ENCODE measurements at places on chromosomes 6 and 20.

DNA sequence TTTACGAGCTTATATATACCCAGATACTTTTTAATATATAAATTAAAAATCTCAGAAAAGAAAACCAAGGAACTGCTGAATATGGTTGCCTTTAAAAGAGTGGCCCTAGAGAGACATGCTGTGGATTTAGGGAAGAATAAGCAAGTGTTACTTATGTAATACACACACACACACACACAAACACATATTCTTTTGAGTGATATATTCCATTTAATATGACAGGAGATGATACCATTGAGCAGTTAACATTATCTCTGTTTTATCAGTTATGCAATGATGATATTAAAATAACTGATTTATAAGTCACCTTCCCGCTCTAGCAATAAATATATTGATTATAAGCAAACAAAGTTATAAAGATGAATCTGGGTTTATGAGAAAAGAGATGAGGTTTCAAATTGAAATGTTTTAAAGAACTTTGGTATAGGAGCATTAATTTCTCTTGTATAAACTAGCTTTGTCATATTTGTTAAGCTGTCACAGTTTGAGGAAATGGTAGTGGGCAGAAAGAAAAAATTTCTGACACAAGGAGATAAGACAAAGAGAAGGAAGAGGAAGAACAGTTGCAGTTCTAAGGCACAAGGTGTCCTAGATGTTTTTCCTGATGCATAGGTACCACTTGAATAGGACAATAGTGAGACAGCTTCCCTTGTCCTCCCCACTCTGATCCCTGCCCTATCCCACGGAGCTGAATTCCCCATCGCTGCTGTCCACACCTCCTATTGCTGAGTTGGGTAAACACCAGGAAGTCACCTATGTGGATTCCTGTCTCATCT, 26.4 kb downstream of the GPX5 start:
- no peak for DNase-seq

GRCh38 chr20:53220482-53221307, 248.5 kb downstream of the TSHZ2 start:
- DNase-seq: no peak

- no peak for DNase-seq
Observed at GRCh38 chr6:2502998-2503674, 247.6 kb downstream of the MYLK4 start.

GRCh38 chr6:3457710-3458602, 1.1 kb upstream of the SLC22A23 start:
- DNase-seq: peak; percentile 77

DNA sequence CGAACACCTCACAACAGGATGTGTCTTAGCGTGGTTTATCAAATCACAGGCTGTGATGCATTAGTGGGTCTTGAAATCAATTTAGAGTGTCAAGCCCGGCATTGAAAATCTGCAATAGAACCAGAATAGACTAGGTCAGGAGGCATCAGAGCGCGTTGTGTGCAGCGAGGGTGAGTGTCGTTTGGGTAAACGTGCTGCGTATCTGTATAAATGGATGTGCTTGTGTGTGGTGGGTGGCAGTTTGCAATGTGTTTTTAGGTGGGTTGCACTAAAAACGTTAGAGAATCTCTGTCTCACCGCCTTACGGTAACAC, 121.0 kb upstream of the SULF2 start:
- DNase-seq: no peak

DNA sequence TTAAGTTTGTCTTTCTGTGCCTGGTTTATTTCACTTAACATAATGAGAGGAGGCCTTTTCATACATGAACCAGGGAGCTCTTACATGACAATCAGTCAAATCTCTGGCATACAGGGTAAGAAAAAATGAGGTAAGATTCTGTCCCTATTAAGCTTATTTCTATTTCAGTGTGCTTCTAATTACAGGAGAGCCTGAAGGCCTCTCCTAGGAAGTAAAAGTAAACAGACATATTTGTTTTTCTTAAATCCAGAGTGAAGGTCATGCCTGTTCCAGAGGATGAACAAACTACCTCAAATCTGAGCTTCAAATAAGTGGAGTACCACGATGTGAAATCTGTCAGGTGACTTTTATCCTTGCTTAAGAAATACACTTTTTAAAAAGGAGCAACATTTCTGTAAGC, 72.6 kb downstream of the POPDC3 start:
- no peak for DNase-seq

DNA sequence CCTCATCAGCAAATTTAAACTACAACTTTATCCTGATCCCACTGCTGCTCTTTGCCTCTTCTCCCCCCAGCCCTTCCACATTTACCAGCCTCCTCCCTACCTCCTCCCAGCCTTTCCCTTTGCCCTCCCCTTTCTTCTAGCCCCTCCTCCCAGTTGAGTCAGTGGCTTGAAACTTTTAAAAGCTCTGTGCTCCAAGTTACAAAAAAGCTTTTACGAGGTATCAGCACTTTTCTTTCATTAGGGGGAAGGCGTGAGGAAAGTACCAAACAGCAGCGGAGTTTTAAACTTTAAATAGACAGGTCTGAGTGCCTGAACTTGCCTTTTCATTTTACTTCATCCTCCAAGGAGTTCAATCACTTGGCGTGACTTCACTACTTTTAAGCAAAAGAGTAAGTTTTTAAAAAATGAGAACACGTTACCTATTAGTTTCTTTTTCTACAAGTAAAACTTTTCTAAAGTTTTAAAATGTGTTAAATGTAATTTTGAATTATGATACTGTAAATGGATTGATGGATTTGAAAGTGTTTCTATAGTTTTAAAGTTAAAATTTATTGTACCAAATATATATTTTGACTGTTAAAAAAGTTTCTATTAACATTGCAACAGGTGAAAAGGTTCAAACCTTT, at the start of gene GJA1:
Gene GJA1 (plus strand): TSS at position 203 of the 626 bp plus-strand sequence. CDS start 11,202 bp downstream, outside the sequence.
- no peak for DNase-seq

- no peak for DNase-seq
Observed at GRCh38 chr6:149935246-149935645, 6.6 kb upstream of the ULBP2 start.

- DNase-seq: no peak
Observed at GRCh38 chr20:23686046-23686750, 2.6 kb downstream of the CST4 start.

DNA sequence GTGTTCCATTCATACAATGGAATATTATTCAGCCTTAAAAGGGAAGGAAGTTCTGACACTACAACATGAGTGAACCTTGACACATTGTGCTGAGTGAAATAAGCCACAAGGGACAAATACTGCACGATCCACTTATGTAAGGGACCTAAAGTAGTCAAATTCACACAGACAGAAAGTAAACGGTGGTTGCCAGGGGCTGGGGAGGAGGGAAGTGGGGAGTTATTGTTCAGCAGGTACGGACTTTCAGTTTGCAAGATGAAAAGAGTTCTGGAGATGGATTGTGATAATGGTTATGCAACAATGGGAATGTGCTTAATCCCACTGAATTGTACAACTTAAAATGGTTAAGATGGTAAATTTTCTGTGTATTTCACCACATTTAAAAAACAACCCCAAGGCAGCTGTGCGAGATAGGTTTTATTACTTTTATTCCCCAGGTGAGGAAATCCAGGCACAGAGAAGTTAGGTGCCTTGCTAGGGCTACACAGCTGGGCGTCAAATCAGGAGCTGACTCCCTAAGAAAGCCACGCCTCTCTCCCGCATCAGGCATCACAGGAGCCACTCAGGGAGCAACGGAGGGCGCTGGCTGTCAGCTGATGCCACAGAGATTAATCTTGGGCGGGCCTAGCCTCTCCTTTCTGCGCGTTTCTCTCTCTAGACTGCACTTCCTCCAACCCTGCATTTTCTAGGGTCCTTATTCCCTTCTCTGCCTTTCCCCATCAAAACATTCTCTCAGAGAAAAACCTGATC, 9.3 kb upstream of the TRAF3IP2 start:
- peak; percentile 79 for DNase-seq

DNA sequence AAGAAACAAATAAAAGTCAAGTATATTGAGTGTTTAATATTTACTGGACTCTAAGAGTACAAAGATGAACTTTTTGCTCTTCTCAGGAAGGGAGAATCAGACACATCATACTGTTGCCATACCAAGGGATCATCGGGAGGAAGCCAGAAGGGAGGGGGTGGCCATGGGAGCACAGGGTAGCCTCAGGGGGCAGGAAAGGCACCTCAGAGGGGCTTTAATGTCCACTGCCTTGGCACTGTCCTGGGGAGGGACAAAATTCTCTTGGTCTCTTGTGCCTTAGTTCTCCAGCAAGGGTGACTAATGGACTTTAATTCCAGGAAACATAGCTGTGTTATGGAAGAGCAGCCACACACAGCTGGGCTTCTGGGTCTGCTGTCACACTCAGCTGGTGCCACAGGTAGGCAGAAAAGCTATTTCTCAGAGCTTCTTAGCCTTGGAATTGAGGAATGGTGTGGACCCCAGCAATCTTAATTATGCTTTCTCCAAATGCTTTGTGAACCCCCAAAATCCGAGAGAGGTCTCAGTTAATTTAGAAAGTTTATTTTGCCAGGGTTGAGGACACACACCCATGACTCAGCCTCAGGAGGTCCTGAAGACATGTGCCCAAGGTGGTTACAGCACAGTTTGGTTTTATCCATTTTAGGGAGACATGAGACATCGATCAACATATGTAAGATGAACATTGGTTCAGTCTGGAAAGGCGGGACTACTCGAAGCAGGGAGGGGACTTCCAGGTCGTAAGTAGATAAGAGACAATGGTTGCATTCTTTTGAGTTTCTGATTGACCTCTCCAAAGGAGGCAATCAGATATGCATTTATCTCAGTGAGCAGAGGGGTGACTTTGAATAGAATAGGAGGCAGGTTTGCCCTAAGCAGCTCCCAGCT, 53.2 kb downstream of the MRAP2 start:
- no peak for DNase-seq

- no peak for DNase-seq
Observed at GRCh38 chr20:56715309-56715708, 86.2 kb downstream of the TFAP2C start.

GRCh38 chr20:35489717-35490116, 34.3 kb downstream of the CEP250 start:
- no peak for DNase-seq

DNA sequence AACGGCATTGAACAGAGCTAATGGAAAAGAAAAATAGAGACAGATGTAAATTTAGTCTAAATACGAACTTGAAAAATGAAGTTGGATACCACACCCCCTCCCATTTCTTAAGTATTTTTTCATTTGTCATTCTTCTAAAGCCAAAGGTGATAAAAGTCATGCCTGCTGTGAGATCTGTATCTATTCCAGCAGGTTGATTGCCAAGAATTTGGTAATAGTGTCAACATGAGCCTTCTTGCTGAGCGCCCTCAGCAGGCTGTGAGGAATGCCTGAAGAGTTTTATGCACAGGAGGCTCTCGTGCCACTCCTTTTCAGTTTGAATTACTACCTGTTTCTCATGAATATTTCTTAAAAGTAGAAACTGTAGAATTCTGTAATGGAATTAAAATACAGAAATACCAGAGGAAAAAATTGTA, 165.4 kb downstream of the QKI start:
- DNase-seq: no peak

GRCh38 chr6:92428448-92428847, 990.9 kb downstream of the EPHA7 start:
- no peak for DNase-seq

DNA sequence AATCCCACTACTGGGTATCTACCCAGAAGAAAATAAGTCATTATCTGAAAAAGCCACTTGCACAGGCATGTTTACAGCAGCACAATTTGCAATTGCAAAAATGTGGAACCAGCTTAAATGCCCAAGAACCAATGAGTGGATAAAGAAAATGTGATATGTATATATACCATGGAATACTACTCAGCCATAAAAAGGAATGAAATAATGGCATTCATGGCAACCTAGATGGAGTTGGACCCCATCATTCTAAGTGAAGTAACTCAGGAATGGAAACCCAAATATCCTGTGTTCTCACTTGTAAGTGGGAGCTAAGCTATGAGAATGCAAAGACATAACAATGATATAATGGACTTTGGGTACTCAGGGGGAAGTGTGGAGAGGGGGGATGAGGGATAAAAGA, 4.6 kb downstream of the RNGTT start:
- no peak for DNase-seq

GRCh38 chr6:40640599-40641227, 53.5 kb upstream of the LRFN2 start:
- no peak for DNase-seq

DNA sequence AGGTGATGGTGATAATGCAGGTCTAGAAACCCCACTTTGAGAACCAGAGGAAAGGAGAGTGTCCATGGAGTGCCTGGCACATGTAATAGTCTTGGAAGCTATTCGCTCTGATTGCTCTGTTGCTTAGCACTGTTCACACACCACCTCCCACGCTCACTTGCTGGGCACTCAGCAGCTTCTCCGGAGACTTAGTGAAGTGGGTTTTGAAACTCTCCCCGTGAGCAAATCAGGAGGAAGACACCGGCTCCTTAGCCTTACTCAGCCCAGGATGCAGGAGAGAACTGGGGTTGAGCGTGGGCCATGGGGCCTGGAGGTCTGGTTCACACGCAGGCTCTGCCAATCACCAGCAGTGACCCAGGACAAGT, 22.2 kb downstream of the BMP7 start:
- no peak for DNase-seq

DNA sequence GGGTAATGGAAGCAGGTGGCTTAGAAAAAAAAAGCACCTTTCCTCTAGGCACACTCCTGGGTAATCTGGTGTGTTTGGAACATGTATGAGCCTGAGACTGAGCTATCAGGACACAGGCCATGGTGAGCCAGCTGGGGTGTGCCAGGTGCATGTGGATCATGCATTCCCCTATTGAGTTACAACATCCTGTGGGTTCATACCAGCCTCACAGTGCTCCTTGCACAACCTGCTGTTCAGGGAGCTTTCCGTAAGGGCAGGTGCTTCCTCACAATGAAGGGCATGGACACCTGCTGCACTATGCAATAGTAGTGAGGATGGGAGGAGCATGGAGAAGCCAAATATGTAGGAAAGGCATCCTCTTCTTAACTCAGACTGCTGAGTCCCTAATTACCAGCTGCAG, 197.2 kb upstream of the SUPT3H start:
- no peak for DNase-seq

GRCh38 chr20:47551841-47552240, 50.2 kb downstream of the NCOA3 start:
- no peak for DNase-seq

- no peak for DNase-seq
Observed at GRCh38 chr6:9801249-9801754, 613.6 kb downstream of the TFAP2A start.

DNA sequence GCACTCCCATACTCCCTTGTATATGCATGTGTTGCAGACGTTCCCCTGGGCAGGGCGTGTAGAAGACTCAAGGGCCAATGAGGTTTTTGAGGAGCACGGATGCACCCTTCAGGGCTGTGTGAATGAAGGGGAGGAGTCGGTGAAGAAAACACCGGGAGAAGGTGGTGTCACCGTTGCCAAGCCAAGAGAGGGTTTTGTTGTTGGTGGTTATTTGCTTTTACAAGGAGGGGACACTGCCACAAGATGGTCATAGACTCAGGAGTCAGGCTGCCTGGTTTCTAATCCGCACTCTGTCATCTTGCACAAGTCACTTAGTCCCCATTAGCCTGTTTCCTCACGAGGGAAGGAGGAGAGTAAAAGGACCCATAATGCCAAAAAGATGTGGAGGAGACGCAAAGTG, 124.0 kb downstream of the PXDC1 start:
- no peak for DNase-seq

Data from left colon (tissue), 2 donors.